ENCODE measurements at places on chromosomes 2 and 18. TPM values are rescaled to one million over a fixed set of nuclear protein-coding genes. Genes with fewer than 3 reads are reported as not detected.

Gene PIEZO2
- total RNA-seq: not detected

Gene LIPG
- total RNA-seq: not detected

Gene PARD3B
- total RNA-seq: 20.6 TPM

Gene CCNT2
- 20.2 TPM for total RNA-seq

Gene MCEE
- 15.4 TPM for total RNA-seq

Gene SP5
- not detected for total RNA-seq

Gene REG1A
- not detected for total RNA-seq

Gene ASNSD1
- 45.6 TPM for total RNA-seq

Gene RHBDD1
- 43.4 TPM for total RNA-seq

Gene ASTL
- not detected for total RNA-seq

Gene LRP2
- not detected for total RNA-seq

Gene C2orf72
- total RNA-seq: not detected

Gene CTLA4
- not detected for total RNA-seq

Gene TRIM54
- not detected for total RNA-seq

Gene MALL
- 39.1 TPM for total RNA-seq

Gene RFX8
- total RNA-seq: 2.8 TPM

Gene SLC4A1AP
- 24.1 TPM for total RNA-seq

Gene EDAR
- not detected for total RNA-seq

Gene RESP18
- not detected for total RNA-seq

Gene MOGAT1
- total RNA-seq: not detected

Gene DLGAP1
- 0.43 TPM for total RNA-seq

Gene IL1RN
- not detected for total RNA-seq

Gene SERPINB3
- total RNA-seq: not detected

Gene CABYR
- total RNA-seq: 2.0 TPM

Gene NLRC4
- total RNA-seq: not detected

Gene CXCR1
- not detected for total RNA-seq

Gene G6PC2
- total RNA-seq: not detected

Gene RAB17
- 0.31 TPM for total RNA-seq

Gene FSHR
- total RNA-seq: not detected

Gene SPR
- total RNA-seq: 18.9 TPM

Gene SFTPB
- total RNA-seq: not detected

Gene DYNAP
- not detected for total RNA-seq

Gene SCN9A
- total RNA-seq: 67.4 TPM

Gene ARHGAP25
- not detected for total RNA-seq

Gene TFCP2L1
- total RNA-seq: not detected

Gene MAP3K20
- total RNA-seq: 134 TPM

Gene SAG
- total RNA-seq: not detected

Gene GPR45
- not detected for total RNA-seq

Gene PTPN18
- 17.9 TPM for total RNA-seq

Gene LAMA3
- 0.46 TPM for total RNA-seq

Gene FSIP2
- not detected for total RNA-seq

Gene AFF3
- 5.6 TPM for total RNA-seq

Gene C1GALT1C1L
- total RNA-seq: not detected

Gene CBLN2
- total RNA-seq: not detected

Gene COL3A1
- 354 TPM for total RNA-seq

Gene OR6B2
- total RNA-seq: not detected

Gene TUBA4B
- not detected for total RNA-seq

Gene CGREF1
- 0.15 TPM for total RNA-seq

Gene ALPG
- not detected for total RNA-seq

Gene PLGLB1
- total RNA-seq: not detected

Gene CCBE1
- total RNA-seq: 152 TPM
